ENCODE measurements at places on chromosomes 7 and 10. TPM values are rescaled to one million over a fixed set of nuclear protein-coding genes. Genes with fewer than 3 reads are reported as not detected.

DNA sequence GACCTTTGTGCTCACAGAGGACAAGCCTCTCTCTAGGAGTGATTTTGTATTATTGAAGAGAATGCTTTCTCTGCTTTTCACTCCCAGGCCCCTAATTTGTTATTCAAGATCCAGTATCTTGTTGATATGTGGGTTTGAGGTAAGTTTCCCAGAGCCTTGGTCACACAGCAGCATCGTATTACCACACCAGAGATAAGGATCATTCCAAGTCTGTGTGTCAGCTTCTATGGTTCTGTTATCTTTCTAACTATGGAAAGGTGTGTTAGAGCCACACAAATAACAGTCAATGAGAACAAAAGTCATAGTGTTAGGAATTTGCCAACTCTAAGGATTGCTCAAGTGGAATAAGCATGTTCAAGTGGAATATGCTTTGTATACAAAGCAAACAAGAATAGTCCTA is 1208.3 kb downstream of the GATA3 start:
- no peak for DNase-seq

DNA sequence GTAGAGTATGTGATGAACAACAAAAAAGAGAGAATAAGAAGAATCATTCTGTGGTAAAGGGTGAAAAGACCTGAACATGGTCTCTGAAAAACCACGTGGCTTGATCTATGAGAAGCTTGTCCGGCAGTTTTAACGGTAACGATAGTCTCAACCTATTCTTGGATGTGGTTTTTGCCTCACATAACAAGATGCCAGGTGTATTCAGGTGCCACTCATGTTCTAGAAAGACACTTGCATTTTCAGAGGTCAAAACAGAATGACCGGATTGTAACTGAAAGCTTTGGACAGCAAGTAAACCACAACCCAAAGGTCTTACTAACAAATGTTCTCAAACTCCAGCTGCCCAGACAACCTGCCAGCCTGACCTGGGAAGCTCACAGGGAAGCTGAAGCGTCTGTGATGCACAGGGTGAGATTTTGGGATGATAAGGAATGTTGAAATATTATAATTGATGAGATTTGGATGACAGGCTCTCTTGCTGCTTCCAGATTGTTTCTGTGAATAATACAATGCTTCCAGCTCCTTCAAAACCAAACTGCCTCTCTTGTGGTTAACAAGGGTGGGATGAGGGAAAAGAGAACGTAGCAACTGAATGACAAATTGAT is 137.4 kb upstream of the GRB10 start:
- no peak for DNase-seq

- DNase-seq = no peak
Measured at GRCh38 chr10:29559996-29560395, 74.8 kb downstream of the SVIL start.

GRCh38 chr7:92466682-92467081 is 11.1 kb downstream of the ERVW-1 start:
- no peak for DNase-seq

Gene GRID1
- not detected for total RNA-seq
